ENCODE measurements at places on chromosomes 7 and 10. TPM values are rescaled to one million over a fixed set of nuclear protein-coding genes. Genes with fewer than 3 reads are reported as not detected.

DNA sequence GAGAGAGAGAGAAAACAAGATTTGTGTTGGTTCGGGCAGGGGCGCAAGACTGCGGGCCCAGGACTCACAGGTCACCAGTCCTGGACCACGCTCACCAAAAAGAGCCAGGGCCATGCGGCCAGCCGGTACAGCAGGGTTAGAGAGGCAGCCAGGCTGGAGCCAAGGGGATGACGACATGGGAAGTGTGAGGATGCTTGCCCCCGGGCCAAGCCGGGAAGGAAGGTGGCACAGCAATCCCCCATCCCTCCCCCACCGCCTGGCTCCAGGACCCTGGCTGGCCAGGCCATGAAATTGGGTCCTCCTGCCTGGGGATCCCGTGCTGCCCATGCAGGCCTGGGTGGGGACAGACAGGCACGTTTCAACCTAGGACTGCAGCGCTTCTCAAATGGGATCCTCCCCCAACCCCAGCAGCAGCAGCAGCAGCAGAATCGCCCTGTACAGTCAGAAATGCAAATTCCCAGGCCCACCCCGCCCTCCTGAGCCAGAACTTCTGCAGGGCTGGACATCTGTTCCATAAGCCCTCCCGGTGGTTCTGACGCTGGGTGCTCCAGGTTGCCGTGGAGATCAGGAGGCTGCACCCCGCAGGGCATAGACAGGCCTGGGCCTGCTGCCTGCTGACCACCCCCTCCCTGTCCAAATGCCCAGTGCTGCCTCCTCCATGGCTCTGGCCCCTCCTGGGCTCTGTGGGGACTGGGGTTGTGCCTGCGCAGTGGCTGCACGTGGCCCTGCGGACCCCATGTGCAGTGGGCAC, 35.0 kb downstream of the YKT6 start:
- H3K27me3 ChIP-seq = no peaks in the 10 kb centered on the region
- no peaks in the 10 kb centered on the region for H3K36me3 ChIP-seq
- peaks cover under 1% of the 10 kb centered on the region for H3K4me1 ChIP-seq
- H3K27ac ChIP-seq = no peak overlapping the region

DNA sequence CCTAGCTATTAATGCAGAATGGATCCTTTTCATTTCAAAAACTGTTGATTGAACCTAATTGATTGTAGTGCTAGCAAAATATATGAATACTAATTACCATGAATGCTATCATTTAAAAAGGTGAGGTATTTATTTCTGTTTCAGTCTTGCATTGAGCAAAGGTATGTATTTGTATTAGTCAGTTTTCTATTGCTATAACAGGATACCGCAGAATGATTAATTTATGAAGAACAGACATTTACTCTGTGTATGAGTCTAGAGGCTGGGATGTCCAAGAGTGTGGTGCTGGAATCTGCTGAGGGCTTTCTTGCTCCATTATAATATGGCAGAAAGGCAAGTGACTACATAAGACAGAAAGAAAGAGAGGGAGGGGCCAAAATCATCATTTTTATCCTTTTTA, 199.2 kb downstream of the KIF20B start:
- no peak overlapping the region for H3K27ac ChIP-seq
- no peaks in the 10 kb centered on the region for H3K4me1 ChIP-seq
- DNase-seq = no peak
- H3K36me3 ChIP-seq = no peaks in the 10 kb centered on the region

Gene PCGF6
- total RNA-seq = 19.9 TPM

DNA sequence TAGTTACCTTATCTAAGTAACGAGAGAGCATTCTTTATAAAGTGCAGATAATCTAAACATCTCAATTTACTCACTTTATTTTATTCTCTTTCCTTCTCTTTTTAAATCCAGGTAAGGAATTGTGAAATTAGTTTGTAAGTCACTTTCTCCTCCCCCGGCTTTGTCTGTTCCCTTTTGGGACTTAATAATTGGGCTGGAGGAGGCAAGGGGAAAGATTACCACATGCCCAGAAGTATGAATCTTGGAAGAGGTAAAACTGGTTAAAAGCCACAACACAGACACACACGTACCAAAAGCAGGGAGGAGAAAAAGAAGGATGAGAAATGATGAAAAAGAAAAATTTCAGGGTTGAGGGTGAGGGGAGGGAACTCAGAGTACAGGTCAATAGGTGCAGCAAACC, 63.3 kb upstream of the LRRC17 start:
- H3K4me3 ChIP-seq = no peak overlapping the region
- no peak for DNase-seq
- H3K27ac ChIP-seq = no peak overlapping the region
- peaks cover 18% of the 10 kb centered on the region for H3K36me3 ChIP-seq
- no peaks in the 10 kb centered on the region for H3K27me3 ChIP-seq

DNA sequence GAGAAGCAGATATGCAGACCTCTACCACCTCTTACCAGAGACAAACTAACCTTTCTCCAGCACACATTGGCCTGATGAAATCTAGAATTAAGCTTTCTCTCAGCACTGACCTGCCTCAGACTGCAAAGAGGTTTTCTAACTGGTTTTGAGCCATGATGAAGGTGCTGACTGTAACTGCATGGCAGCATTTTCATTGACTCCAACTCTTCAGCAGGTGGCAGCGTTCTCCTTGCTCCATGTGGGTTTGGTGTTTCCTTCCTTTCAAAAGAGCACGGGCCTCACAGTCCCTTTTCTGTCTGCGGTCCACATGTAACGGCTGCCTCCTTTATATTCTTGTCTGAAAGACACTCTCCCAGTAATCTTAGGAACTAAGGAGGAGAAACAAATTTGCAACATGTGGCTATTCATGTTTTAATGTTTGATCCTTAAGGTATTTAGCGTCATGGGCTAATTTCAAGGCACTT, 12.6 kb downstream of the KLLN start:
- H3K27ac ChIP-seq = no peak overlapping the region
- DNase-seq = peak; percentile 31
- H3K4me1 ChIP-seq = peaks cover 4% of the 10 kb centered on the region

- no peaks in the 10 kb centered on the region for H3K4me1 ChIP-seq
- no peak overlapping the region for H3K27ac ChIP-seq
- H3K4me3 ChIP-seq = no peak overlapping the region
- H3K36me3 ChIP-seq = no peaks in the 10 kb centered on the region
- DNase-seq = no peak
- peaks cover 3% of the 10 kb centered on the region for H3K27me3 ChIP-seq
Measured at GRCh38 chr10:112027731-112028280, 155.8 kb downstream of the GPAM start.

Gene CNPY1
- total RNA-seq = not detected

DNA sequence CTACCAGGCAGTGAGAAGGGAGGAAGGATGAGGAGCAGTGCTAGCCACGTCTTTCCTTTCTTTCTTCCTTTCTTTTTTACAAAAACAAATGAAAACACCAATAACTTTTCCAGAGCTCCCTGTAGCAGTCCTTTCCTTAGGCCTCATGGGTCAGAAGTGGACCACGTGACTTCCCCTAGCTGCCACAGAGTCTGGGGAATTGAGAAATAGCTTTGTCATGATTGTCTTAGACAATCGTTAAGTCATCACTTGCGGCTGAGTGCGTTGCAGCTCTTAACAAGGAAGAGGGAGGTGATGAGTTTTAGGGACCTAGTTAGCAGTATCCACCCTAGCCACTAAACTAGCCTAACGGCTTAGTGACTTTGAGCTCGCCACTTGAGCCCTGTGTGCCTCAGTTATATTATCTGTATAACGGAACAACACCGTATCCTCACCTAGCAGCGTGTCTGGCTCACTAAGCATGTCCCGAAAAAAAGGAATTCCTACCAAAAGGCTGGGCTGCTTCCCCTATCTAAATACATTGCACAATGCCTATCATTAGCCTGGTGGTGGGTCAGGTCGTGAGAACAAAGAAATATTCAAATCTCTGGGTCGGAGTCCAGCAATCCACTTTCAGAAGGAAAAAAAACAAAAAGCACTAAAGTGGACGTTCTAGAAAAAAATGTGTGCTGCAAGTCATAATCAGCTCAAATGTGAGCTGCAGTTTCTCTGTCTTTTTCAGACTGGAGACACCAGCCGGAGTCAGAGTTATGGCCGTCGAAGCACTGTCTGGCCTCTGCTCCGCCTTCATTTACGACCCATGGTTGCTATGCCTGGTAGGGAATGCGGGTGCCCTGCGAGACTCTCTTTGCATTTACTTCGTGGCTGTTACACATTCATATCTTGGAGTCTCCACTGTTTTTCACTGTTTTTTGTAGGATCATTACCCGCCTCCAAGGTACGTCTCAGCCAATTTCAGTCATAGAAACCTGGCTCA, 338.5 kb upstream of the FOXK1 start:
- no peak overlapping the region for H3K4me3 ChIP-seq
- no peak overlapping the region for H3K27ac ChIP-seq
- H3K36me3 ChIP-seq = no peaks in the 10 kb centered on the region
- peaks cover 24% of the 10 kb centered on the region for H3K27me3 ChIP-seq
- no peak for DNase-seq

GRCh38 chr10:5040010-5040673, 36.5 kb upstream of the AKR1C2 start:
- no peak overlapping the region for H3K27ac ChIP-seq
- no peak overlapping the region for H3K4me3 ChIP-seq
- H3K27me3 ChIP-seq = no peaks in the 10 kb centered on the region

Gene RAMP3
- not detected for total RNA-seq

Gene NUTM2B
- 0.94 TPM for total RNA-seq

Gene FKBP9
- total RNA-seq = 0.14 TPM

Gene POU6F2
- not detected for total RNA-seq

Gene SLC4A2
- total RNA-seq = 69.1 TPM

- H3K4me3 ChIP-seq = no peak overlapping the region
- no peaks in the 10 kb centered on the region for H3K4me1 ChIP-seq
- H3K27me3 ChIP-seq = no peaks in the 10 kb centered on the region
- DNase-seq = no peak
- no peak overlapping the region for H3K27ac ChIP-seq
Measured at GRCh38 chr7:50431722-50432305, 18.3 kb downstream of the FIGNL1 start.

Gene CYP3A5
- total RNA-seq = not detected

Gene SH3PXD2A
- 10.9 TPM for total RNA-seq

GRCh38 chr7:152899004-152899403, 139.5 kb downstream of the ACTR3B start:
- no peaks in the 10 kb centered on the region for H3K4me1 ChIP-seq
- H3K27ac ChIP-seq = no peak overlapping the region
- H3K36me3 ChIP-seq = no peaks in the 10 kb centered on the region
- H3K4me3 ChIP-seq = no peak overlapping the region
- no peaks in the 10 kb centered on the region for H3K27me3 ChIP-seq

Gene HOXA9
- total RNA-seq = not detected

DNA sequence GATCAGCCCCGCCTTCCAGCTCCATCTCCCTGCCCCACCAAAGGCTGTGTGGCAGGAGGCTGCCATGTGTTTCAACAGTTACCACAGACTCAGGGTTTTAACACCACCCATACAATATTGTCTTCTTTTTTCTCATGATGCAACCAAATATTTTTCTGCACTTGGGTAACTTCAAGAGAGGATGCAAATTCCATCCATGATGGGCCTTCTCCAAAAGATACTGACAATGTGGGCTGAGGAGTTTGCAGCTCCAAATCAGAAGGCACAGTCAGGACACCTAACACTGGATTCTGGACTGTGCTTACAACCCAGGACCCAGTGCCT, 347.9 kb downstream of the GRID1 start:
- DNase-seq = no peak
- peaks cover 3% of the 10 kb centered on the region for H3K27me3 ChIP-seq
- H3K27ac ChIP-seq = no peak overlapping the region
- H3K4me1 ChIP-seq = no peaks in the 10 kb centered on the region
- H3K36me3 ChIP-seq = no peaks in the 10 kb centered on the region
- H3K4me3 ChIP-seq = no peak overlapping the region

DNA sequence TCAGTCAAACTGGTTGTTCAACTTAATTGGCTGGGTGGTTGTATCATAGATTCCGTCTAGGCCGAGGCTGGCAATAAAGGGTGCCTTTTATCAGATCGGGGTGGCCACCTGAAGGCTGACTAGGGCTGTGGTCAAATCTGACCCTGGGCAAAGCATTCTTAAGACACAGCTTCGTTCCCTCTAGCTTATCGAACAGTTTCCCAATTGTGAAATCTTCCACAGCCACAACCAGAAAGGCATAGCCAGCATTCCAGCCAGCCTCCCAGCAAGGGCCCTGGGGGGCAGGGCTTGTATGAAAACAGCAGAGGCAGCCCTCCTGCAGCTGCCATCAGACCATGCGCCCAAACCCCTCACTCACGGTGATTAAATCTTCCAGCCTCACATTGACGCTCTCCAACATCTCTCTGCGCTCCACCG, 42.5 kb upstream of the TMEM213 start:
- H3K4me1 ChIP-seq = peaks cover 41% of the 10 kb centered on the region
- DNase-seq = no peak
- H3K27me3 ChIP-seq = no peaks in the 10 kb centered on the region

DNA sequence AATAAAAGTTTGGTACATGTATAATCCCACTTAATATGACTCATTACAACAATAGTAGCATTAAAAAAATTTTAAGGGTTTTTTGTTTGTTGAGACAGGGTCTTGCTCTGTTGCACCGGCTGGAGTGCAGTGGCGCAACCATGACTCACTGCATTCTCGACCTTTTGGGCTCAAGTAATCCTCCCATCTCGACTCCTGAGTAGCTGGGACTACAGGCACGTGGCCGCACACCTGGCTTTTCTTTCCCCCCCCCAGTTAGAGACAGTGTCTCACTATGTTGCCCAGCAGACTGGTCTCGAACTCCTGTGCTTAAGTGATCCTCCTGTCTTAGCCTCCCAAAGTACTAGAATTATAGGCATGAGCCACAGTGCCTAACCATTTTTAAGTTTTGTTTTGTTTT, 40.7 kb downstream of the KMT2C start:
- DNase-seq = no peak
- no peak overlapping the region for H3K4me3 ChIP-seq
- H3K27me3 ChIP-seq = no peaks in the 10 kb centered on the region
- H3K27ac ChIP-seq = no peak overlapping the region
- peaks cover 49% of the 10 kb centered on the region for H3K4me1 ChIP-seq

DNA sequence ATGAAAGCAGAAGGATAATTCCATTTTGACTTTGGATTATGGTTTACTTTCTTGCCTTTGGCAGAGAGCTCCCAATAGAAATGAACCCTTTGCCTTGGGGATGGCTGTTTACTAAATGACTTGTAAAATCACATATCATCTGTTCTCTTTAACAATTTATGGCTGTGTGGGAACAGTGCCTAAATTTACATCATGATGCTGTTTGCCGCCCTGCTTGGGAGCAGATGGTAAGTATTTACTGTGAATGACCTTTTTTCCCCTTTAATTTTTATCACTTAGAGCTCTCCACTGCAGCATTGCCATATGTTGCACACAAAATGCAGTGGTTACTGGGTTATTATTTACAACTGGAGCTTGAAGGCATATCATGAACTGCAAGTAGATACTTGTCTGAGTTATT, 13.4 kb downstream of the HEPACAM2 start:
- no peaks in the 10 kb centered on the region for H3K36me3 ChIP-seq
- H3K27ac ChIP-seq = no peak overlapping the region
- H3K4me3 ChIP-seq = no peak overlapping the region
- no peak for DNase-seq
- H3K27me3 ChIP-seq = peaks cover 50% of the 10 kb centered on the region

DNA sequence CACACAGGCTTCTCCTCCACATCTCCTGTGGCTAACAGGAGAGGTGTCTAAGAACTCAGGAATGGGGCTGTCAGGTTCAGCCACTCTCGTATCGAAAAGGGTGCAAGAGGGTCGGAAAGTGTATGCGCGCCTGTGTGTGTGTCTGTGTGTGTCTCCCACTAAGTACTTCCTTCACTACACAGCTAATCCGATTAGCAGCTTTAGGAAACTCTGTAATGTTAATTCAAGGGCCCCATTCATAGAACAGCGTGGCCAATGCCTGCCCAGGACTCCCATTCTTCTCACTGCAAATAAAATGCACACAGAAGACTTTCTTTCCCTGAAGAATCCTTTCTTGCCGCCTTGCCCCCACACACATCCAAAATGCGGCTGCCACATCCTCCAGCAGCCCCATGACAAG, 39.9 kb downstream of the TLL2 start:
- H3K4me1 ChIP-seq = no peaks in the 10 kb centered on the region
- H3K36me3 ChIP-seq = no peaks in the 10 kb centered on the region
- no peak for DNase-seq
- peaks cover 14% of the 10 kb centered on the region for H3K27me3 ChIP-seq
- H3K27ac ChIP-seq = no peak overlapping the region

Gene HABP2
- total RNA-seq = not detected
